ENCODE measurements at places on chromosomes 7 and 10. TPM values are rescaled to one million over a fixed set of nuclear protein-coding genes. Genes with fewer than 3 reads are reported as not detected.

DNA sequence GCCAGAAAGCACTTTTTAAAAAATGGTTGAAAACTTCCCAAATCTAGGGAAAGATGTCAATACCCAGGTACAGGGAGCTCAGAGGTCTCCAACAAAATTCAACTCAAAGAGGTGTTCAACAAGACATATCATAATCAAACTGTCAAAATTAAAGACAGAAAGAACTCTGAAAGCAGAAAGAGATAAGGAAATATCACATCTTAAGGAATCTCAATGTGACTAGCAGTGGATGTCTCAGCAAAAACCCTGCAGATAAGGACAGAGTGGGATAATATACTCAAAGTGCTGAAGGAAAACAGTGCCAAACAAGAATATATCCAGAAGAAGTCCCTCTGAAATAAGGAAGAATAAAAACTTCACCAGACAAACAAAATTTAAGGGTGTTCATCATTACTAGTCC lies 13.0 kb upstream of the GSTK1 start:
- H3K4me3 ChIP-seq: no peak overlapping the region
- DNase-seq: no peak
- no peaks in the 10 kb centered on the region for H3K36me3 ChIP-seq
- H3K4me1 ChIP-seq: no peaks in the 10 kb centered on the region

DNA sequence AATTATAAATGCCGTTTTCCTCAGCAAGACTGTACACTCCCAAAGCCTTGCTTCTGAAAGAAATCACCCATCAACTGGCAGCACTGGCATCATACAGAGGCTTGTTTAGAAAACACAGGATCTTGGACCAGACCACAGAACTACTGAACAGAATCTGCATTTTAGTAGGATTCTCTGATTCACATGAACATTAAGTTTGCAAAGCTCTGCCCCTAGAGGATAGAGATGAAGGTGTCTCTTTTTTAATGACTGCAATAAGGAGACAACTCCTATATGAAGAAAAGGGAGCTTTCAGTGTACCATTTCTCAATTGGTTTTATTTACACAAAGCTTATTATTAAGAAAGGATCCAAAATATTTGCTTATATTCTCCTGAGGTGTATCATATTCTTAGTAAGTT lies 172.7 kb downstream of the AGMO start:
- H3K27ac ChIP-seq: no peak overlapping the region
- no peaks in the 10 kb centered on the region for H3K4me1 ChIP-seq
- DNase-seq: no peak
- no peak overlapping the region for H3K4me3 ChIP-seq

- DNase-seq: no peak
- H3K27ac ChIP-seq: no peak overlapping the region
- H3K27me3 ChIP-seq: no peaks in the 10 kb centered on the region
- H3K36me3 ChIP-seq: no peaks in the 10 kb centered on the region
- no peak overlapping the region for H3K4me3 ChIP-seq
- H3K4me1 ChIP-seq: no peaks in the 10 kb centered on the region
Measured at GRCh38 chr10:71337219-71337701, 18.2 kb downstream of the SLC29A3 start.

DNA sequence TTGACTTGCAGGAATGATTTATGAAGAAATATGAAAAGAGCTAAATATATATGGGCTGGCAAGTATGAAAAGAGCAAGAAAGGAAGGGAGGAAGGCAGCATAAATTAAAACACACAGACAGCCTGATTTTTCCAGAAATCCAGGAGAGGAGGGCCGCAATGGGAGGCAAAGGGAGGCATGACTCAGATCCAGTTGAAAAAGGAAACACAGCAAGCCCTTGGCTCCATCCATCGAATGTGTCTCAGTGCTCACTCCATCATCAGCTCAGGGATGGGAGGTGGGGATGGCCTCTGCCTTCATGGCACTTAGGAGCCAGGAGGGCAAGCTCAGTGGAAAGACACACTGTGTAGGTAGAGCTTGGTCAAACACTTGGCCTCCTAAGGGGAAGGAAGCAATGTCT lies 75.7 kb upstream of the PDZD8 start:
- H3K36me3 ChIP-seq: no peaks in the 10 kb centered on the region
- no peak overlapping the region for H3K27ac ChIP-seq
- no peak overlapping the region for H3K4me3 ChIP-seq

- H3K36me3 ChIP-seq: peaks cover 9% of the 10 kb centered on the region
- H3K4me1 ChIP-seq: peaks cover 10% of the 10 kb centered on the region
- H3K27me3 ChIP-seq: no peaks in the 10 kb centered on the region
- no peak overlapping the region for H3K27ac ChIP-seq
- no peak for DNase-seq
Measured at GRCh38 chr10:79344502-79345195, 2.6 kb upstream of the PPIF start.

GRCh38 chr10:133241501-133242205 lies 4.0 kb downstream of the VENTX start:
- H3K27me3 ChIP-seq: peaks cover 29% of the 10 kb centered on the region
- no peak overlapping the region for H3K27ac ChIP-seq
- DNase-seq: no peak
- no peaks in the 10 kb centered on the region for H3K4me1 ChIP-seq
- no peaks in the 10 kb centered on the region for H3K36me3 ChIP-seq

- H3K27me3 ChIP-seq: peaks cover 3% of the 10 kb centered on the region
- DNase-seq: no peak
- H3K36me3 ChIP-seq: no peaks in the 10 kb centered on the region
- no peak overlapping the region for H3K27ac ChIP-seq
- H3K4me3 ChIP-seq: no peak overlapping the region
- H3K4me1 ChIP-seq: no peaks in the 10 kb centered on the region
Measured at GRCh38 chr7:75815418-75816064, 1.9 kb upstream of the CCL24 start.

DNA sequence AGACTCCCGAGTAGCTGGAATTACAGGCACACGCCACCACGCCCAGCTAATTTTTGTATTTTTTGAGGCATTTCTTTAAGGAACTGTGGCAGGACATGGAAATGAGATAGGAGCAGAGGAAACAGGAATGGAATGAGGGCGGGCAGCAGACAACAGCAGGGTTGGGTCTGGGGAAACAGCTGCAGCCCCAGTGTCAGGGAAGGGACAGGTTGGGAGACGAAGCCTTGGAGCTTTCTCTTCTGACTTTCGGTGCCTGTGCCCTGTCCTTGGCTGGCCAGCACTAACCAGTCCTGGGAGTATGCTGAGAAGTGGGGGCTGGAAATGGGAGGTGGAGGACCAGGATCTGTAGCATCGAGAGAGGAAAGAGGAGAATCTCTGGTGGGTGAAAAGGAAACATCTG lies 47.4 kb downstream of the ATOH7 start:
- H3K27ac ChIP-seq: no peak overlapping the region
- H3K4me1 ChIP-seq: no peaks in the 10 kb centered on the region
- DNase-seq: no peak
- no peaks in the 10 kb centered on the region for H3K36me3 ChIP-seq

- no peaks in the 10 kb centered on the region for H3K4me1 ChIP-seq
- H3K4me3 ChIP-seq: no peak overlapping the region
- peak; percentile 13 for DNase-seq
- no peaks in the 10 kb centered on the region for H3K27me3 ChIP-seq
- no peaks in the 10 kb centered on the region for H3K36me3 ChIP-seq
- no peak overlapping the region for H3K27ac ChIP-seq
Measured at GRCh38 chr10:21649454-21649872, 115.4 kb downstream of the MLLT10 start.

GRCh38 chr7:38834357-38834756 lies 74.6 kb downstream of the VPS41 start:
- no peak overlapping the region for H3K27ac ChIP-seq
- H3K4me3 ChIP-seq: no peak overlapping the region
- H3K36me3 ChIP-seq: no peaks in the 10 kb centered on the region
- DNase-seq: no peak

DNA sequence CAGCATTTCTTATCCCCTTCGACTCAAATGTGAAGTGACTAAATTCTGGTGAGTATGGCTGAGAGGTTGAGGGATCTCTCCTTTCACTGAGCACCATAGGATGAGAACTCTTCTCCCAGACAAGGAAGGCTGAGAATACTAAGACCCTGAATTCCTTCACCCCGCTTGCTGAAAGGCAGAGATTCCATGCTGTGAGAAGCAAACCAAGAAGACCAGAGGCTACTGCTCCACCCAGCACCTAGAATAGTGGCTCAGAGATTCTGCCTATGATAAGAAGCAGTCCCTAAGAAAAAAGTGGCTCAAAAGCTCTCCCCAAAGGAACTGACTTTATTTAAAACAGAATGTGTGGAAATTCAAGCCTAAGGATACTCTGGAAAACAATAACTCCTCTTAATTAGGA lies 26.7 kb upstream of the WNT2 start:
- no peak overlapping the region for H3K27ac ChIP-seq
- no peak overlapping the region for H3K4me3 ChIP-seq
- DNase-seq: no peak
- peaks cover 5% of the 10 kb centered on the region for H3K27me3 ChIP-seq

- no peaks in the 10 kb centered on the region for H3K4me1 ChIP-seq
- no peak overlapping the region for H3K4me3 ChIP-seq
- H3K36me3 ChIP-seq: no peaks in the 10 kb centered on the region
- no peak for DNase-seq
- H3K27ac ChIP-seq: no peak overlapping the region
- no peaks in the 10 kb centered on the region for H3K27me3 ChIP-seq
Measured at GRCh38 chr10:100020886-100021253, 11.1 kb upstream of the DNMBP start.

DNA sequence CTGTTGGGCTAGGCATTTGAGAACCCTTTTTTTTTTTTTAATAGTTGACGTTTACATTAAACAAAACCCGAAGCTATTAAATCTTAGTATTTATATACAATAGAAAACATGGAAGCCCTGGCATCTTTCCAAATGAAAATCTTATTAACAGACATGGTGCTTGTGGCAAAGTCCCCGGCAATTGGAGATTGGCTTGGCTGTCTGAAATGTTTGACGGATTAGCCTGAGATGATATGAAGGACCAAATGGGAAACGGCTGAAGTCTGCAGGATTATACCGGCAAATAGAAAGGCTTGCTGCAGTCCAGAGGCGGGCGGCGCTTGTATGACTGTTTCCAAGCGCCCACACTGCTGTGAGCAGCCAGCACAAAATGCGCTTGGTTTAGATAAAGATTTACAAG lies 105.6 kb downstream of the BUB3 start:
- H3K4me1 ChIP-seq: no peaks in the 10 kb centered on the region
- H3K27ac ChIP-seq: no peak overlapping the region
- no peak for DNase-seq
- no peaks in the 10 kb centered on the region for H3K36me3 ChIP-seq
- no peak overlapping the region for H3K4me3 ChIP-seq
- H3K27me3 ChIP-seq: no peaks in the 10 kb centered on the region

DNA sequence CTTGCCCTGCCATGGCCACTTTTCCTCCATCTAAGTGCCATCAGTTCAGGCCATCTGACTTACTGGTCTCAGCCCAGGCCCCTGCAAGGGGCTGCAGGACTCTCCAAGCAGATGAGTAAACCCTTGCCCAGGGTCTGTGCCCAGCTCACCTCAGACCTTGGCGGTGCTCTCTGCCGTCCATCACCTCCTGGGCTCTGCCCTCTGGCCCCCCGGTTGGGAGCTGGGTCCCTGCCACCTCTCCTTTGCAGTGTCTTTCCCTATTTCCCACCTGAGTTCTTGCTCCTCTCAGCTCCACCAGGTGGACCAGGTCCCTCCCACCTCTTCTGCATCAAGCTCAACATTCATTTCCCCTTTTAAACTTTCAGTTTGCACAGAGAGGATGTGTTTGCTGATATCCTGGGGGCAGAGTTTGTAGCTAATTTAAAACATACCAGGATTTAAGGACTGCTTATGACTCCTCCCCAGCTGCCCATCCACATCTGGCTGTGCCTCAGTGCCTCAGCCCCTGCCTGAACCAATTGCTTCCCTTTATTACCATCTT lies 135.5 kb downstream of the SLIT1 start:
- no peaks in the 10 kb centered on the region for H3K4me1 ChIP-seq
- peaks cover 8% of the 10 kb centered on the region for H3K27me3 ChIP-seq
- no peak overlapping the region for H3K4me3 ChIP-seq
- no peak for DNase-seq
- H3K27ac ChIP-seq: no peak overlapping the region

DNA sequence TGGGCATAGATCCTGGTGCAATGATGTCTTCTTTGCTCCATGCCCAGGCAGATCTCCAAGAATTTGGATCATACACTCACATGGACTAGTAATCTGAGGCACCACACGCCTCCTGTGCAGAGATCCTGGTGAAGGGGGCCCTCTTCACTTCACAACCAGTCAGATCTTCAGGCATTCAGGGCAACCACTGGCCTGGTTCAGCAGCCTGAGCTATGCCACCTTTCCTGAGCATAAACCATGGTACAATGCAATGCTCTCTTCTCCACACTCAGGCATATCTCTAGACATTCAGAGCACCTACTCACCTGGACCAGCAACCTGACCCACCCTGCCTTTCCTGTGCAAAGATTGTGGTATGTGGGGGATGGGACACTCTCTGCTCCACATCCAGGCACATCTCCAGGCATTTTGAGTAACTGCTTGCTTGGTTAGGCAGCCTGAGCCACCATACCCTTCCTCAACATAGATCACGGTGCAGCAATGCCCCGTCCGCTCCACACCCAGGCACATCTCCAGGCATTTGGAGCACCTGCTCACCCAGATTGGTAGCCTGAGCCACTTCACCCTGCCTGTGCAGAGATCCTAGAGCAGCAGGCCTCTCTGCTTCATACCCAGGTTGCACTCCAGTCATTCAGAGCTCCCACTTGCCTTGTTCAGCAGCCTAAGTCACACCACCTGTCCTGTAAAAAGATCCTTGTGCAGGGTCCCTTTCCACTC lies 532.2 kb upstream of the STEAP1 start:
- no peaks in the 10 kb centered on the region for H3K36me3 ChIP-seq
- H3K4me1 ChIP-seq: no peaks in the 10 kb centered on the region

DNA sequence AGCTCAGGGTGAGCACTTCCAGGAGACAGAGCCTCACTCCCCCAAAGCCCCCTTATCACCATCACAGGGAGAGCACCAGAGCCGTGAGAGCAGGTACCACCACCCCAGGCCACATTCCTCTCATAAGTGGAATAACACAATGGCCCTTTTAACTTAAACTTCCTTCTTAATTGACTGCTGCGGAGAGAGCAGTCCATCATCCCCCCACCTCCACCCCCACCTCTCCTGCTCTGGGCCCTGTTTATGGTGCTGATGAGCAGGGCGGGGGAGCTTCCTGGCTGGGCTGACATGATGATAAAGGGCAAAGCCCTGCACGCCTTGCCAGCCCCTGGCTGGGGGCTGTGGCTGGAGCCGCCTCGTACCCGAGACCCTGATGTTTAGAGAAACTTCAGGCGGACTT lies 81.4 kb upstream of the PODXL start:
- no peak overlapping the region for H3K4me3 ChIP-seq
- H3K4me1 ChIP-seq: peaks cover 2% of the 10 kb centered on the region
- no peak overlapping the region for H3K27ac ChIP-seq
- no peaks in the 10 kb centered on the region for H3K36me3 ChIP-seq
- no peaks in the 10 kb centered on the region for H3K27me3 ChIP-seq
- DNase-seq: no peak

COBL gene
- polyA plus RNA-seq: 0.07 TPM

NPVF gene
- not detected for polyA plus RNA-seq

LRRD1 gene
- polyA plus RNA-seq: 0.02 TPM

LRMDA gene
- 0.76 TPM for polyA plus RNA-seq

GDF2 gene
- polyA plus RNA-seq: not detected

WDR86 gene
- not detected for polyA plus RNA-seq
